ENCODE measurements at places on chromosomes 3 and 15.

- no peak for DNase-seq
Observed at GRCh38 chr3:90034038-90034437, 926.6 kb downstream of the EPHA3 start.

- no peak for DNase-seq
Observed at GRCh38 chr3:11510001-11510340, 133.7 kb downstream of the VGLL4 start.

GRCh38 chr15:70714565-70714964 is 48.8 kb downstream of the UACA start:
- no peak for DNase-seq

GRCh38 chr15:57387564-57388076 is 11.3 kb downstream of the CGNL1 start:
- no peak for DNase-seq

GRCh38 chr3:43742920-43743319 is 52.2 kb downstream of the ABHD5 start:
- no peak for DNase-seq

DNA sequence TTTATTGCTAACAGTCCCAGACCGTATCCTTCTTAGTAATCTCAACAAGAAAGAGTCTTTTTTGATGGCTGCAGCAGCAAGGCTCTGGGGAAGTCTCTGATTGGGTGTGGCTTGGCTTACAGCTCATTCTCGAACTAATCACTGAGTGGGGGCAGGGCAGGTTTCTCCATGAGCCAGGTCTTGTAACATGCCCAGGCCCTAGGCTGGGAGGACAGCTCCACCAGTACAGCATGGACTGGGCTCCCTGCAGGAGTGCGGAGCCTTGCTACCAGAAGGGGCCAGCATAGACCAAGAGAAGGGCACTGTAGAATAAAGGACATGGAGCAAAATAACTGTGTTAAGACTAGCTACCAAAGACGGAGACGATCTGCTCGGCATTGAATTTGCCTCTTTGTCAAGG is 7.2 kb downstream of the CD276 start:
- no peak for DNase-seq

DNA sequence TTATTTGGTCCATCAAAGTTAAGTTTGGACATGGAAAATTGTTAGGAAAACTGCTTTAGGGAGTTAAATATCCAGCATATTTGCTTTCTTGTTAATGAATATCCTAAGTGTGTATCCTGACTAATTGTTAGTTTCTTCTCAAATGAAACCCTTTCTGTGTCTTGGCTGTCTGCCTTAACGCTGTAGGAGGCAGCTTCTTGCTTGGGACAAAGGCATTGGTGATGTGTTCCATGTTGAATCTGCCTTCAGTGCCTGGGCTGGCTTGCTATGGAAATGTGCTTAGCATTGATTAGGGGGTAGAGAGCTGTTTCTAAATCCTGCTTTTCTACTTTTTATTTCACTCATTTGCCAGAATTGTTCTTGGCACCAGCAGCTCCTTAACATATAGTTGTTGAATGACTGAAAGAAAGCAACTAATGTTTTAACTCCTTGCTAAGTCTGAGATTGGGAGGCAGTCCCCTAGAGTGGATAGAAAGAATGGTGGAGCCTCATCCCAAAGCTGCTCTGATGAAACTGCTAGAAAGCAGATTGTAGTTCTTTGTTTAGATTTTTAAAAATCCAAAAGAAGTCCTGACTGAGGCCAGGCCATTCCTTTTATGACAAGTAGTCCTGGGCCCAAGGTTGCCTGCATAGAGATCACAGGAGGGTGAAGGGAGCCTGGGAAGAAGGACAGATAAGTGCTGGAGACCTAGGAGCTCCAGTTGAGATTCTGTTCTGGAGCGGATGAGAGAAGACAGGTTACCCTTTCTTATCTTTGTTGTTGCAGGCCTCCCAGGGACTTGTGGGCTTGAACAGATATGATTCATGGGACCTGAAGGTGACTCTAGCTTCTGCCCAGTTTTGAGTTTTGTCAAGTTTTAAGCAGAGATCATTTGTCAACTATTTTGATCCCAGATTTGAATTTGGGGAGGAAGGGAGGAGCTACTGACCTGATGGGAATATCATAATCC is 39.3 kb downstream of the OXNAD1 start:
- no peak for DNase-seq

- DNase-seq = no peak
Observed at GRCh38 chr15:95168951-95169431, 937.6 kb downstream of the MCTP2 start.

DNA sequence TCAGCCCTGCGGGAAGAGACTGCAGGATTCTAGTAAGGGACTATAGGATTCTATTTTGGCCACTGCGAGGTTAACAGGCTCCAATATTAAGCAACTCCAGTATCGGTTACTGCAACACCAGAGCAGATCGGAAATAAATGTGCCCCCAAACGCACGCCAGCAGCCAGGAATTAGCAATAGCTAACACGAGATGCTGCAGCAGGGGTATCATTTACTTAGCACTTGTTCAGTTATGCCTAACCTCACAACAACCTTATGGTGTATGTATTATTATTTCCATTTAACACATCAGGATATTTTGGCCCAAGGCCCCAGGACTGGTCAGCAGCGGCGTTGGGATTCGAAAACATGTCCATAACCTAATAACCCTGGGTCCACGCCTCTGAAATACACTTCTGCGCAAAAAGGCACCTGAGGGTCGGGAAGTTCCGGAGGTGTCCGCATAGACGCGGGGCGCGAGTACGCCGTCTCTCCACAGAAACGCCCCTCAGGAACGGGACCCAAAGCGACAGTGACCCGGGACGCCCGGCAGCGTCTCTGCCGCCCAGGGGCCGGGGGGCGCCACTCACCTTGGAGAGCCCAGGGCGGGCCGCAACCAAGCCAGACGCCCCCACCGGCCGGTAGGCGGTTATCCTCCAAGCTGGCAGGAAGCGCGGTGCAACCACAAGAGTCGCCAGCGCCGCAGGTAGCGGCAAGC is 681 bp downstream of the PIK3CB start:
- DNase-seq = no peak

DNA sequence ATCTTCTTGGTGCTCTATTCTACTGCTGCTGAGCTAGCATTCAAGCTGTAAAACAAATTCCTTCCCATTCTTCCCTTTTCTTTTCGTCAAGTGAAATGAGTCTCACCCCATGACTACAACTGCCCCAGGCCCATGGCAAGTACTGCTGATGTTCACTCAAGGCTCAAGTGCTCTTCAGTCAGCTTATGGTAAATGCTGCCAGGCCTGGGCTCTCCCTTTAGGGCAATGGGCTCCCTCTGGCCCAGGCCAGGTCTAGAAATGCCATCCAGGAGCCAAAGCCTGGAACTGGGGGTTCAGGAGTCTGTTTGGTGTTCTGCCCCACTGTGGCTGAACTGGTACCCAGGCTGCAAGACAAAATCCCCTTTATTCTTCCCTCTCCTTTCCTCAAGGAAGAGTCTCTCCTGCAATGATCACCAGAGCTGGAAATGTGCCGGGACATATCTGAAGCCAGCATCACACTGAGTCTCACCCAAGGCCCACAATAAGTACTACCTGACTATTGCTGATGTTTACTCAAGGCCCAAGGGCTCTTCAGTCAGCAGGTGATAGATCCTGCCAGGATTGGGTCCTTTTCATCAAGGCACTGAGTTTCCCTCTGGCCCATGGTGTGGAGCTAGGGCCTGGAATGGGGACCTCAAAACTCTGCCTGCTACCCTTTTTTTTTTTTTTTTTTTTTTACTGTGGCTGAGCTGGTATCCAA is 205.0 kb upstream of the STAC start:
- DNase-seq = no peak

DNA sequence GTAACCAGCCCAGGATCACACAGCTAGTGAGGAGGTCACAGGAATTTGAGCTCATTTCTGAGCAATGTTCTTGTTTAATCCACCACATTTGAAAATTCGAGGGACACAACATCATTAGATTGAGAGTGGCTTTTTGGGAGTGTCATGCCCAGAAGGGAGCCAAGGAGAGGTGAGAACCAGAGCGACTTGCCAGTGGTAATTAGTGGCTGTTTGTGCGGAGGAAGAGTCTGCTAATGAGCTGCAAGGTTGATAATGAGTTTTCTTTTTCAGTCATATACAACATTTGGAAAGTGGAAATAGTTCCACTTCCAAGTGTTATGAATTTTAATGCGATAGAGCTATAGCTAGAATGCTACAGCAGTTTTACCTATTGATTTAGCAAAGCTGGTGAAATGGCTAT is 19.7 kb downstream of the GABRA5 start:
- no peak for DNase-seq

DNA sequence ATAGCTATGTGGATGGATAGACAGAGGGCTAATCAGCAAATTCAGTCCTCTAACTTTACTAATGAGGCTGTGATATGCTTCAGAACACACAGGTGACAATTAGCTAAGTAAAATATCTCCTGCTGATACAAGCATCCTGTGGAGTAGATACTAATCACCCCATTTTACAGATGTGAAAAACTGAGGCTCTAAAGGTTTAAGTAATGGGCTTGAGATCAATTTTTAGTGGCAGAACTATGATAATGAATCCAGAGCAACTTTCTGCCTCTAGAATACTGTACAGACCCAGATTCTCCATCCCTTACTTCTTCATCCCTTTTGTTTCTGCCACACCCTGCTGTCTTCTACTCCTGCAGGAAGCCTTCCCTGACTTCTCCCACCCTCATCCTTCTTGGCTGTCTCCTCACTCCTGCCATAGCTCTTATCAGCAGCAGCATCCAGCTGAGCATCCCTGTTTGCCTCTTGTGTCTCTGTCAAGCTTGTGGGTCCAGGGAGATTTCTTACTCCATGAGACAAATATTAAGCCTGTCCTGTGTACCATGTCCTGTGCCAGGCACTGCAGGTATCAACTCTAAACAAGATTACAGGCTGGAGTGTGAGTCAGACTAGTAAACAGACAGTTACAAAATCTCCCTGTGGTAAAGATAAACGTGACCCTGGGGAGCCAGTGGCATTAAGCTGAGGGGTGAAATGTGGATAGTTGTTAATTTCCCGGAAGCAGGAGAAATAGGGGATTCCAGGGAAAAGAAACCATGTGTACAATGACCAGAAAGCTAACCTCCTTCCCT is 39.2 kb downstream of the SLC6A11 start:
- no peak for DNase-seq

DNA sequence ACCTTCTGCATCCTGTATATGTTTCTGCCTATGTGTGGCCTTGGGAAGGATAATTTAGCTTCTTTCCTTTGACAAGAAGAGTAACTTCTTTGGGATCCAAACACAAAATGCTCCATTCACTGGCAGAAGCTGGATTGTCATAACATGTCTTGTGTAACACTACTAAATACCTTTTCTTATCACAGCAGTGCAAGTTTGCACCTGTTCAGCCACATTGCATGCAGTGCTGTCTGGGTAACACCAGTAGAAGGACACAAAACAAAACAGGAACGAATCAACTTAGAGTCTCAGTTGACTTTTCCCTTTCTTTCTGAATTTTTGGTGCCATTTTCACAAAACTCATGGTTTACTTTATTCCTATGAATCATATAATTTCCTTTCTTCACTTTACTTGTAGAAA is 43.6 kb upstream of the TNIK start:
- no peak for DNase-seq

- no peak for DNase-seq
Observed at GRCh38 chr3:71304684-71305083, 278.8 kb downstream of the FOXP1 start.

- DNase-seq = no peak
Observed at GRCh38 chr15:62711691-62712454, 330.7 kb upstream of the TPM1 start.

DNA sequence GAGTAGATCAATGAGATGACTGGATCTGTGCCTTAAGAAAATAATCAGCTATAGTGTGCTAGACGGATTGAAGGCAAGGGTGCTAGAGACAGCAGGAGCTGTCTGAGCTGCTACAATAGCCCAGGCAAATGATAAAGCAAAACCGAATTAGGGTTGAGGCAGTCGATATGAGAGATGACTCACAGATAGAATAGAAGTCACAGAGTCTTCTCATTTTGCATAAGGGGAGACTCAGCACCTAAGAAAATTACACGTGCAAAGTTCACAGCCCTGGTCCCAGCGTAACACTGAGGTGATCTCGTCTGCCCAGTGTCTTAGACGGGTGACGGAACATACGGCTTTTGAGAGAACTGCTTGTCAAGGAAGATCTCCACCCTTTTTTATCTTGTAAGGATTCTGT is 11.6 kb downstream of the LPP start:
- DNase-seq = no peak

DNA sequence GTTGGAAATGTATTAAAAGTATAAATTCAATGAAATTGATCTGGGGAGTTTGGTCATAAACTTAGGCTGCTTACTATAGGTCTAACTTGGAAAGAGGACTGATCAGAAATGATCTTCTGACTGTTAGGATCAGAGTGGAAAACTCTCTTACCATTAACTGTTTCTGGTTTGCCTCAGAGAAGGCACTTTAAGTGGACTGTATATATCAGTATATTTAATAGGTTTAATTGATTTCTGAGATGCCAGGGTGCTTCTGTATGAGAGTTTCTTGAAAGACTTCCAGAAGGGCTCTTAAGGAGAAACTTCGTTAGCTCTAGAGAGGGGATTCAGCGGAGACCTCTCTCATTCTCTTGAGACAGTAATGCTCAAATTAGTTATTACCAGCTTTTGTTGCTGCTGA is 36.5 kb downstream of the ECT2 start:
- DNase-seq = no peak

GRCh38 chr3:46928282-46928681 is 48.3 kb downstream of the CCDC12 start:
- no peak for DNase-seq

GRCh38 chr3:184781801-184782200 is 30.2 kb upstream of the VPS8 start:
- no peak for DNase-seq

- peak; percentile 8 for DNase-seq
Observed at GRCh38 chr15:51121118-51121517, 26.4 kb upstream of the TNFAIP8L3 start.

GRCh38 chr3:149134575-149134974 is 5.1 kb downstream of the HPS3 start:
- no peak for DNase-seq

DNA sequence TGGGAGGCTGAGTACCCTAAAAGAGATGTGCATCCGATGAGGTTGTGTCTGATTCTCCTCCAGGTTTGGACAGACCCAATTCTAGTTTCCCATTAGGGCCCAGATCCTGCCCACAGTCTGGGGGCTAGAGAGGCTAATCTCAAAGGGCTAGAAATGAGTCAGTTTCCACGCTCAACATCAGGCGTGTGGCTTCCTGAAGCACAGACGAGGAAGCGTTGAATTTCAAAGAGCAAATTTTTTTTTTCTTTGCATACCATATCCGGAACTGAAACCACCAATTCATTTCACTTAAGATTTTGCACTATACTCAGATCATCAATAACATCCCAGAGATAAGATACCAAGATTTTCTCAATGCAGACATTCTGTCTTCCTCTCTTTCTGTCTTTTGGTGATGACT is 173.8 kb upstream of the BCL6 start:
- no peak for DNase-seq

- DNase-seq = no peak
Observed at GRCh38 chr3:186909078-186909853, 21.1 kb upstream of the ST6GAL1 start.

DNA sequence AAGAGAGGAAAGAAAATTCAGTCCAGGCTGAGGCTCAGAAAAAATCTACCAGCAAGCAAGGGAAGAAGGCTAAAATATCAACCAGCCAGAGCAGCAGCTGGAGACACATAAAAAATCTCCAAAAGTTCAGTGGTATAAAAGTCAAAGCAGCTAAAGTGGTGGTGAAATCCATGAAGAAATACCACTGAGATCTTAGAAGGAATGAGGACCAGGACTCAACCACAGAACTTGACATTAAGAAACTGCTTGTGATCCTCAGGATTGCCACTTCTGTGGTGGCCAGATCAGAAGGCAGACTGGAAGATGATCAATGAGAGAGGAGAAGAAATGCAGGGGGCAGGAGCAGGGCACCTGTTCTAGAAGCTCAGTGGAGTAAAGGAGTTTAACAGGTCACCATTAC is 22.5 kb downstream of the CNTN3 start:
- no peak for DNase-seq

All from GOT3 (cell line).